ENCODE measurements at places on chromosomes 13 and 19. TPM values are rescaled to one million over a fixed set of nuclear protein-coding genes. Genes with fewer than 3 reads are reported as not detected.

GRCh38 chr19:3338541-3339181 is 27.7 kb upstream of the NFIC start:
- H3K27ac ChIP-seq = no peak overlapping the region
- H3K4me1 ChIP-seq = no peaks in the 10 kb centered on the region
- H3K27me3 ChIP-seq = no peaks in the 10 kb centered on the region

DNA sequence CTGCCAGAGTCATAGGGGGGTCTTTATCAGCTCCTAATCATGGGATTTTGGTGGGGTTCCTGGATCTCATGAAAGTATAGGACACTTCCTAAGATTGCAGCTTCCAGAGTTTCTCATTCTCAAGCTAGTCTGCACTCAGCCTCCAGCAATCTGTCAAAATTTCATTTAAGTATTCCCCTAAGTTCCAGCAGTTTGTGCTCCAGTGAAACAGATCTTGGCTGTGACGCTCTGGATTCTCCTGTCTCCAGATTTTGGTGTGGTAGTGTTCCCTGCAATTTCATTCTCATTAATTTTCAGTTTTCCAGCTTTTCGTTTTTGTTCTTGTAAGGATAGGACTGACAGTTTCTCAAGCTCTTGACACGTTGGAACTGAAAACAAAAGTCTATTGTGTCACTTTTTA is 908.9 kb upstream of the MIR17HG start:
- H3K27me3 ChIP-seq = no peaks in the 10 kb centered on the region
- DNase-seq = no peak
- H3K36me3 ChIP-seq = no peaks in the 10 kb centered on the region
- H3K4me3 ChIP-seq = no peak overlapping the region
- no peaks in the 10 kb centered on the region for H3K4me1 ChIP-seq
- H3K27ac ChIP-seq = no peak overlapping the region

DNA sequence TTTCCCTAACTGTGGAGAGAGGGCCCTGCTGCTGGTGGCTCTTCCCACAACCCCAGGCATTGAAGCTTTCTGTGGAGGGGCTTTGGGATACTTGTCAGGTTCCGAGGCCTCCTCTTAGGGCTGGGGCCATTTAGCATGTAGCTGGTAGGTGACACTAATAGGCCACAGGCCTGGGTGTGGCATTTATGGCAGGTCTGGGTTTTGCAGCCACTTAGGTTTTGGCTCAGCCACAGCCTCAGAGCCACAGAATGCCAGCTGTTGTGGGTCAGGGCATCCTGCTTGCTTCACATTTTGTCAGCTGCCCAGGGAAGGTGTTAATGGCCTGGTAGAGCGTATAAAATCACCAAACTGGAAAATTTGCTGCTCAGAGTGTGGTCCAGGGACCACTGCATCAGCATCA is 15.7 kb downstream of the FAM124A start:
- no peaks in the 10 kb centered on the region for H3K4me1 ChIP-seq
- H3K4me3 ChIP-seq = no peak overlapping the region
- no peak for DNase-seq
- H3K36me3 ChIP-seq = no peaks in the 10 kb centered on the region
- H3K27me3 ChIP-seq = no peaks in the 10 kb centered on the region

DNA sequence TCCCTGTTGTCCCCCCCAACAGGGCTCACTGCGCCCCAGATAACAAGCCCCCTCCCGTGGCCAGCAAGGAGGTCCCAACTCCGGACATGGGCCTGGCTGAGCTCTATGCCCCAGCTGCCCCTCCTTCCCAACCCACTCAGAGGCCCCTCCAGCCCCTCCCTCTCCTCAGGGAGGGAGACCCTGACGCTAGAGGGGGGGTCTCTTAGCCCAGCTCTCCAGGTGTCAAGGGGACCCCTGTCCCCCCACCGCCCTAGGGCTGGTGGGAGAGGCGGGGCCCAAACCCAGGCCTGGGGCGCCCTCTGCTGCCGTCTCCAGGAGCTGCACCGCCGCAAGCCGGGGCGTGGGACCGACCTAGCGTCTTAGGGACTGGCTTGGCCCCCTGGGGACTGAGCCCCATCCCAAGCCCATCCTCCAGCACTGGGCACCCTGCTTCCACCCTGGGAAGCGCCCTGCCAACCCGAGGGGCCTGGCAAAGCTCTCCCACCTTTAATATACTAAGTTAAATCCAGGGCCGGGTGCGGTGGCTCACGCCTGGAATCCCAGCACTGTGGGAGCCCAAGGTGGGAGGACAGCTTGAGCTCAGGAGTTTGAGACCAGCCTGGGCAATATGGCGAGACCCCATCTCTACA is 1.4 kb downstream of the GRIN3B start:
- DNase-seq = no peak
- no peaks in the 10 kb centered on the region for H3K4me1 ChIP-seq
- no peak overlapping the region for H3K4me3 ChIP-seq

DNA sequence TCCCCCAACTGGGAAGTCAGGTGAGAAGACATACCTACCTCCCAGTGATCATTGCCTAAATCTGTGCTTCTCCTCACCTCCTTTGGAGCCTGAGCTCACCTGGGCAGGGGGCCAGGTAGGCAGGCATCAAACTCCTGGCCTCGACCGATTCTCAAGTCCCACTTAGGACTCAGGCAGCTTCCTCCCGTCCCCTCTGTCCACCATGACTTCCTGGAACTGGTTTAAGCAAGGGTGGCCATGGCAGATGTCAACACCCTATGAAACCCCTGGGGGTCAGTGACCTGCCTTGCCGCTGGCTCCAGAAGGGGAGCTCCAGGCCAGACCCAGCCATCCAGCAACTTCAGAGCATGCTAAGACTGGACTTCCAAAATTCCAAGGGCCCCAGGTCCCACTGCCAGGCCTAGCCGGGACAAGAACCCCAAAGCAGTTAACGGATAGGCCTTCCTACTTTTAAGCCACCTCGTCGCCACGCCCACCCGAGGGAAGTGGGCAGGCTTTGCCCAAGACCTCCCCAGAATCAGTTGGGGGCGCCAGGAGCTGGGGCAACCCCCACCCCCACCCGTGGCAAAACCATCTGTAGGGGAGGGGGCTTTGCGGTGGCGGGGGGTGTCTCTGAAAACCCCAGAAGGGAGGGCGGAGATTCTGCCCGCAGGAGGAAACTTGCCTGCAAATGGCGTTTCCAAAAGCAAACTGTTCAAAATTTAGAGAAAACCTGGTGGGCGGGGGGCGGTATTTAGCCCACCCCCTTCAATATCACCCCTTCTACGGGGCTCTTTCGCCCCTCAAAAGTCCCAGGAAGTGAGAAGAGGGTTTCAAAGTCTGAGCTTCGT is 657 bp downstream of the PLIN3 start:
- DNase-seq = no peak
- H3K27ac ChIP-seq = peak overlapping the region; percentile 85
- H3K27me3 ChIP-seq = no peaks in the 10 kb centered on the region
- peaks cover 4% of the 10 kb centered on the region for H3K36me3 ChIP-seq

ALDH16A1 gene
- 34.4 TPM for polyA plus RNA-seq

DNA sequence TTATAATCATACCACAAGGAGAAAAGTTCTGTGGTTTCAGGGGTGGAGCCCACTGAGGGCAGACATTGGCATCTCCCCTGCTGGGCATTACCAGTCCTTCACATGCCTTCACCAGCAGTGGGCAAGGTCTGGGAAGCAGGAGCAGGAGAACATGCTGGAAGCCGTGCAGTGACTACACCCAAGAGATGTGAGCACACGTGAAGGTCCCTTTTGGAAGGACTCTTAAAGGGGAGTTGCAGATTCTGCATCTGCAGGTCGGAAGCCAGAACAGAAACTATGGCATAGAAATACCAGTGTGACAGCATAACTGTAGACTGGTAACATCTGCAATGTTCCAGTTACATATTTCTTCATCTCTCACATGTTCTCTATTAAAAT is 26.9 kb upstream of the KL start:
- no peak overlapping the region for H3K4me3 ChIP-seq
- H3K36me3 ChIP-seq = no peaks in the 10 kb centered on the region
- H3K27me3 ChIP-seq = no peaks in the 10 kb centered on the region
- no peaks in the 10 kb centered on the region for H3K4me1 ChIP-seq
- no peak overlapping the region for H3K27ac ChIP-seq

DNA sequence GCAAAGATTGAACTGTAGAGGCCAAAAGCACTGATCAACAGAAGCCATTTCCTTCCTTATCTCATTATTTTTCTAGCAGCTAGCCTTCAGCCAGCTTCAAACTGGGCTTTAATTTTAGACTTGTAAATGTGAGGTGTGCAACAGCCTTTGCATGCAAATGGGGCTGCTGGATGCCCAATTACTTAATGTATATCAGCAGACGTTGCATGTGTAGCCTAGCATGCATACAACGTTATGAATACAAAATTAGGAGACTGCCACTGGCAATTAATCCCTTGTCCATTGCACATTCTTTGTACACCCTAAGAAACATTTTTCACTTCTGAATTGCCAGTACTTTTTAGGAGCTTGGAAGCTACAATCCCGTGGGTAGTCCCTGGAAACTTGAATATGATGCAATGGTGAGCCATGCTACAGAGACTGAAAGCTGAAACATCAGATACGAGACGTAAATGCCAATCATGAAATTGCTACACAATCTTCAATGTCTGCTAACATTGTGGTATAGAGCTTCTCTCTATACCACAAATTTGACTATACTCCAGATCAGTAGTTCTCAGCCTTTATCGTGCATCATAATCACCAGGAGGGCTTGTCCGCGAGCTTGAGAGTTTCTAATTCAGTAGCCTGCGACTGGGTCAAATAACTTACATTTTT is 20.2 kb downstream of the EPSTI1 start:
- peaks cover 10% of the 10 kb centered on the region for H3K4me1 ChIP-seq
- no peak overlapping the region for H3K4me3 ChIP-seq
- DNase-seq = no peak
- peaks cover 14% of the 10 kb centered on the region for H3K36me3 ChIP-seq

DNA sequence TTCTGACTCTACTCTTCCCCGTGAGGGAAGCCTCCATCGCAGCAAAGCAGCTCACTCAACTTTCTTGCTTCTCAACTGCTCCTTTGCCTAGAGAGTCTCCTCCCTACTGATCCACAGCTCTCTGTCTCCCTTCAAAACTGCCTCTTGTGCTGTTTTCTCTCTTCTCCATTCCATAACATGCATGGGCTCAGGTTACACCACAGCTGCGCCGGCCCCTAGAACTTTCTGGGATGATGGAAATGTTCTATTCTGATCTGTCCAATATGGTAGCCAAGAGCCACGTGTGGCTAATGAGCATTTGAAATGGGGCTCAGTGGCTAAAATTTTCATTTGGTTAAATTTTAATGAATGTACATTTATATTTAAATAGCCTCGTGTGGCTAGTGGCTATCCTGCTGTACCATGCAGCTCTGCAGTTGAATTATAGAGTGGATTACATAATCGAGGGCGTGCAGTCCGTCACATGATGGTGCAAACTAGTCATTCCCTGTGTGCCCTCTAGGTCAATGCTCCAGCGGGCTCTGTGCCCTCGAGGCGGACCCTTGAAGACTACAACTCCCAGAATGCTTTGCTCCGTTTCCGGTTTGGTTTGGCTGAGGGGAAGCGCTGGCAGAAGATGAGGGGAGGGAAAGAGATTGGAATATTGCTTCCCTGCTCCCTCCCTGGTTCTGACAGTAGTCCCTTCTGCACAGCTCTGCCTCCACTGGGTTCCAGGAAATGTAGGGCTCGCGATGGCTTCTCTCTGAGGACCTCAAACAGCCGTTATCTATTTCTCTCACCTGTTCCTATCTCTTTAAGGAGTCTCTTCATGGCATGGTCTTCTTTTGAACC is 109.8 kb downstream of the CACNA1A start:
- DNase-seq = no peak
- H3K27me3 ChIP-seq = no peaks in the 10 kb centered on the region

DNA sequence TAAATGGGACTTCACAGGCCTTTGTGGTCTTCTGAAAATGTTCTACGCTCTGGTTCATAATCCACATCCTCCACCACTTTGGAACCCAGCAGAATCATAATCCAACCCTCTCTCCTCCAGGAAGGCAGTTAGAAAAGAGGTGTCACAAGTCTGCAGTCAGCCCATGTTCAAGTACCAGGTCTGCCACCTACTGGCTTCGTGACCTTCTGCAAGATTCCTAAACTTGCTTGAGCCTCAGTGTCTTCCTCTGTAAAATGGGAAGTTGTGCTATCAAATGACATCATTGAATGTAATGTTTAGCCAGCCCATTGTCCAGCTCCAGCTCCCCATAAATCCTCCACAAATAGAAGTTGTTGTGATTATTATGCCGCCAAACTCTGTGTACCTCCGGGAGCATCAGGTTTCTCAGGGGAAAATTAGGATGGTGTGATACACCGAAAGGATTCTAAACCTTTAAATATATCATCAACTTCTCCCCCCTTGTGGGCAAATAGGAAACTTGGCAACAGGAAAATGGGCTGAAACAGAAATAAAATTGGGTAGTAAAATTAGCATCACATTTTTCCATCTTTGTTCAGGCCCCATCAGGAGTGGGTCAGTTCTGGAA is 109.7 kb downstream of the NUFIP1 start:
- no peaks in the 10 kb centered on the region for H3K27me3 ChIP-seq
- peak; percentile 8 for DNase-seq
- H3K27ac ChIP-seq = no peak overlapping the region
- no peaks in the 10 kb centered on the region for H3K36me3 ChIP-seq

CYP4F22 gene
- polyA plus RNA-seq = not detected

DNA sequence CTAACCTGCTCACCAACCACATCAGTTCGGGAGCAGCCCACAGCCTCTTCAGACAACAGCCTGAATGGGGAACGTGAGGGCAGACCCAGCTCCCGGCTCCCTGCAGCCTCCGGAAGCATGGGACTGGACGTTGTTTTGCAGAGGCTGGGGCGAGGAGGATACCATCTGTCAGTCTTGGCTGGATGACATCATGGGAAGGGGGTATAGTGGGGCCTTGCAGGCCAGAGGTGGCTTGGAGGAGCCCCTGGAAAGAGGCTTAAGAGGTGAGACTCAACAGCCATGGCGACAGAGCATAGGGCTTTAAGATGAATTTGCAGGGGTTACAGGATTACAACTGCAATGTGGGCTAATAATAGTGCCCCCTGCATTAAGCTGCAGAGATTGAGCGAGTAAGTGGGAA is 1.5 kb downstream of the FXYD3 start:
- no peak overlapping the region for H3K4me3 ChIP-seq
- peaks cover 6% of the 10 kb centered on the region for H3K4me1 ChIP-seq
- no peaks in the 10 kb centered on the region for H3K27me3 ChIP-seq
- DNase-seq = no peak
- H3K27ac ChIP-seq = no peak overlapping the region

PSG6 gene
- polyA plus RNA-seq = not detected

HSD17B14 gene
- polyA plus RNA-seq = 0.75 TPM

A1BG gene
- 18.8 TPM for polyA plus RNA-seq

GRCh38 chr13:36354842-36355623 is 8.8 kb upstream of the SPART start:
- no peaks in the 10 kb centered on the region for H3K36me3 ChIP-seq
- H3K4me1 ChIP-seq = no peaks in the 10 kb centered on the region
- no peaks in the 10 kb centered on the region for H3K27me3 ChIP-seq
- no peak overlapping the region for H3K4me3 ChIP-seq
- H3K27ac ChIP-seq = no peak overlapping the region
- no peak for DNase-seq

GRCh38 chr19:20969498-20969897 is 46.4 kb downstream of the ZNF85 start:
- H3K4me1 ChIP-seq = no peaks in the 10 kb centered on the region
- H3K27me3 ChIP-seq = no peaks in the 10 kb centered on the region
- no peaks in the 10 kb centered on the region for H3K36me3 ChIP-seq
- H3K27ac ChIP-seq = no peak overlapping the region

GRCh38 chr19:46453661-46454060 is 17.7 kb downstream of the PNMA8A start:
- no peaks in the 10 kb centered on the region for H3K36me3 ChIP-seq
- H3K4me3 ChIP-seq = no peak overlapping the region
- H3K4me1 ChIP-seq = no peaks in the 10 kb centered on the region
- no peak overlapping the region for H3K27ac ChIP-seq
- DNase-seq = no peak

LILRA6 gene
- not detected for polyA plus RNA-seq
